Cardiac muscle cell (in vitro differentiated cells and primary cell): ENCODE measurements at places on chromosomes 11 and 22. TPM values are rescaled to one million over a fixed set of nuclear protein-coding genes. Genes with fewer than 3 reads are reported as not detected.

- DNase-seq: no peak
Measured at GRCh38 chr11:130085671-130086290, 16.1 kb downstream of the APLP2 start.

DNA sequence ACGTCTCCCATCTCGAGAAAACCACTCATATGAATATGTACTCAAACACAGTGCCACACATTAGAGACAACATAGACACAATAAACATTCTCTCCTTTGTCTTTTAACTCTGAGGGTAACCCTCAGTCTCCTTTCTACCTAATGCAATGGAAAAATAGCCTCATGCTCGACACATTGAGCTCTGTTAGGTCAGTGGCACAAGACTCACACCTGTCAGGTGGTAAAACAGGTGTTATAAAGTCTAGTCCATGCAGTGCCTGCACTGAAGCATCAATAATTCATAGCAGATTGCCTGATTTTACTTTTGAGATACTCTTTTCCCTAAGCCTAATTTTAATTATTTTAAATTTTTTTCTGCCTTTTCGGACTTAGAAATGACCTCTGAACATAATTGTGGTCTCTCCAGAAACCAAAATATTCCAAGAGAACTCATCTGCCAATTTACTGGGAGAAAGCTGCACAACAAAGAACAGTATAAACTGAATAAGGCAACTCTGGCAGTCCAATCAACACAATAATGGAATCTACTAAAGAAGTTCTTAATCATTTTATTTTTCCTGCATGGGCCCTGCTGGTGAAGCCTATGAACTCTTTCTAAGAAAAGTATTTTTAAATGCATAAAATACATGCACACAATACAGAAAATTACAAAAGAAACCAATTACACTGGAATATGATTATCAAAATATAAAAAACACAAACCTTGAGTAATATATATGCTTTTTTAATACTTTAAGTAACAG is 9.9 kb downstream of the RDX start:
- no peak for DNase-seq

DNA sequence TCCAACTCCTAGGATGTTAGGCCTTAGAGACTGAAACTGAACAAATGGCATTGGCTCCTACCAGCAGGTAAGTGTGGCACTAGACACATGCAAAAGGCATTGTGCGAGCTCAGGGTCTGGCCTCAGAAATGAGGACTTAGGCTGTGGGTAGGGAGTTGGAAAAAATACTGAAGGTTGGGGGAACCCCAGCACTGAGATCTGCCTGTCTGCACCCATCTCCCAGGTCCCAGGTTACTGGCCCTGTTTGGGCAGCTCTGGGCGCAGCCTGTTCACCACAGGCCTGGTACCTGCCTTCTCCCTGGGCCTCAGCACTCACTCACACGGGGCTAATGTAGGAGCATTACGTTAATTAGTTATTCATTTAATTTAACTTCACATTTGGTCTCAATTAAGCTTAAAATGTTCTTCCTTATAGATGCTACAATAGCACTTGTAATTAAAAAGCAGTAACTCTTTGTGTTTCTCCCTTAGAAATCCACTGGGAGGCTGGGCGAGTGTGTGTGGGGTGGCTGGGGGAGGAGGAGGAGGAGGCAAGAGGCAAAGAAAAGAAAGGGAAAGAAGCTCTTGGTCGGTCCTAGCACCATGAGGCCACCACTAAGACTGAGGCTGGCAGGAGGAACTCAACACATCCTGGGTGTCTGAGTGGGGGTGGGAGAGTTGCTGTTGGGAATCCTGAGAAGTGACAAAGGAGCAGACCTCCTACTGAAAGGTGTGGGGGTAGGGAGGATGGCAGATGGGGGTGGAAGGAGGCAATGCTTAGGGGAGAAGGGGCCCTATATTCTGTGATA is 19.4 kb downstream of the TMEM218 start:
- no peak for DNase-seq

- DNase-seq: peak; percentile 57
Measured at GRCh38 chr22:37472418-37473006, 13.7 kb downstream of the MFNG start.

GRCh38 chr22:38132794-38133193 is 22.3 kb upstream of the BAIAP2L2 start:
- DNase-seq: no peak

- no peak for DNase-seq
Measured at GRCh38 chr11:68778205-68778604, 26.9 kb upstream of the TESMIN start.

GRCh38 chr22:23138584-23139435 is 3.0 kb downstream of the RSPH14 start:
- no peak for DNase-seq

- no peak for DNase-seq
Measured at GRCh38 chr11:102420547-102420946, 32.0 kb downstream of the TMEM123 start.

The FZD4 gene
- total RNA-seq: 37.2 and 46.4 TPM in 2 replicates

The KBTBD3 gene
- total RNA-seq: 4.9 and 7.1 TPM in 2 replicates

The DEUP1 gene
- total RNA-seq: 0.14 and 0.27 TPM in 2 replicates

The BARX2 gene
- total RNA-seq: 0.11 and 0.36 TPM in 2 replicates
